ENCODE measurements at places on chromosomes 3 and 15.
A peak's percentile ranks its signal among the peaks of the same experiment; 100 is the strongest.

DNA sequence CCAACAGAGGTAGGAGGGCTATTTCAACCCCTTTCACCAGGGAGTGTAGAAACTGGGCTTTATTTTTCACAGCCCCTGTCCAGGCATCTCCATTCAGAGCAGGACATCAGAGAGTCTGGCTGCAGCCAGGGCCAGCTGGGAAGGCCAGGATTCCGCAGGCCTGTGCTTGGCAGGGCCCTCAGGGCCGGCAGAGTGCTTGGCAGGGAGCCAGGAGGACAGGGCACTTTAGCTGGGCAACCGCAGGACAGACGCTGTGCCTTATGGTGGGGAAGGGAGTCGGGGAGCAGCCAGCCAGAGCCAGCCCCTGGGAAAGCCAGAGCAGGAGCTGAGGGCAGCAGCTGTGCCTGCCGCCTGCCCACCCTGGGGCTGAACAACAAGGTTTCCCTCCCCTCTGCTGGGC is 34.5 kb upstream of the IQCF6 start:
- no peak for DNase-seq

- DNase-seq, result no peak
Observed at GRCh38 chr3:128338536-128339330, 128.0 kb downstream of the DNAJB8 start.

DNA sequence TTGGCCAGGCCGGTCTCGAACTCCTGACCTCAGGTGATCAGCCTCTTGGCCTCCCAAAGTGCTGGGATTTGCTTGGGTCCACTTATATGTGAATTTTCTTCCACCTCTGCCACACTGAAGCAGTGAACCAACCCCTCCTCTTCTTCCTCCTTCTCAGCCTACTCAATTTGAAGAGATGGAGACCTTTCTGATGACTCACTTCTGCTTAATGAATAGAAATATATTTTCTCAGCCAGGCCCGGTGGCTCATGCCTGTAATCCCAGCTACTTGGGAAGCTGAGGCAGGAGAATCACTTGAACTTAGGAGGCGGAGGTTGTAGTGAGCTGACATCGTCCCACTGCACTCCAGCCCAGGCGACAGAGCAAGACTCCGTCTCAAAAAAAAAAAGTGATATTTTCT is 46.8 kb upstream of the GATM start:
- peak; percentile 77 for DNase-seq

GRCh38 chr3:9879830-9880549 is at the start of gene CIDEC:
Gene CIDEC (minus strand): TSS chr3:9880253. CDS start chr3:9878486, 1,767 bp downstream.
- no peak for DNase-seq

GRCh38 chr3:174232658-174233429 is 626.3 kb upstream of the NAALADL2 start:
- no peak for DNase-seq

DNA sequence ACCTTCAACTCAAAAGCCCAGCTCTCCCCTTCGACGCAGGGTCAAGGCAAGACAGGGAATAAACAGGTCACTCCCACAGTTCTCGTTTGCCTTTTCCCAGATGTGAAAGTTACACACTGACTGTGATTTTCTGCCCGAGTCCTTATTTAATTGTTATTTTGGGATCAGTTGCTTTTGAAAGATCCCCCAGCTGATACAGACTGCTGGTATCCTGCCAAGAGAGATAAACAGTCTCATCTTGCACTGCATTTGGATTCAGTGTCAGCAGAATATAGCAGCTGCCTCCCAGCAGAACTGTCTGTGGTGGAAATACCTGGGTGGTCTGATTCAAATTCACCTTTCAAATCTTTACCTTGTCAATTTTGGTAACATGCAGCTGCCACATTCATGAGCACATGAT is 56.0 kb upstream of the FAM3D start:
- no peak for DNase-seq

GRCh38 chr15:76964157-76964556 is 30.8 kb upstream of the PSTPIP1 start:
- no peak for DNase-seq

DNA sequence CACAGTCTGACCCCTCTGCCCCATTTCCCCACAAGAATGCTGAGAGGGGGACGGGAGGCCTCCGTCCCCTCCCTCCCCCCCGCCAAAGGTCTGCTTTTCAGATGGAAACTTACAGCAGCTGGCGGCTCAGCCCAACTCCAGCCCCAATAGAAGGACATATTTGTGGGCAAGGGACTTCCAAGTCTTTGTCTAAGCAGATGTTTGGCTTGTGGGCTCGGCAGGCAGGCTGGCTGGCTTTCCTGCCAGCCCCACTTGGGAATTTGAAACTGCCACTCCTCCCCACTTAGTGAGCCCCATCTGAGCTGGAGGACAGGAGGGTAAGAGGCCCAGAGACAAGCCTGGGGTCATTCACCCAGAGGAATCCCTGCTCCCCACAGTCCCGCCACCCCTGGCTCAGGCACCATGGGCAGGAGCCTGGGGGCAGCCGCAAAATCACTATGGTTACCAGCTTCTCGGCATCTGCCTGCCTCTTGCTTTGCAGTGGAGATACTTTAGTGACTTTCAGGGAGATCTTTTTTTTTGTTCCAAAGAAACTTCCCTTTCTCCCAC is 53.6 kb downstream of the LMCD1 start:
- no peak for DNase-seq

DNA sequence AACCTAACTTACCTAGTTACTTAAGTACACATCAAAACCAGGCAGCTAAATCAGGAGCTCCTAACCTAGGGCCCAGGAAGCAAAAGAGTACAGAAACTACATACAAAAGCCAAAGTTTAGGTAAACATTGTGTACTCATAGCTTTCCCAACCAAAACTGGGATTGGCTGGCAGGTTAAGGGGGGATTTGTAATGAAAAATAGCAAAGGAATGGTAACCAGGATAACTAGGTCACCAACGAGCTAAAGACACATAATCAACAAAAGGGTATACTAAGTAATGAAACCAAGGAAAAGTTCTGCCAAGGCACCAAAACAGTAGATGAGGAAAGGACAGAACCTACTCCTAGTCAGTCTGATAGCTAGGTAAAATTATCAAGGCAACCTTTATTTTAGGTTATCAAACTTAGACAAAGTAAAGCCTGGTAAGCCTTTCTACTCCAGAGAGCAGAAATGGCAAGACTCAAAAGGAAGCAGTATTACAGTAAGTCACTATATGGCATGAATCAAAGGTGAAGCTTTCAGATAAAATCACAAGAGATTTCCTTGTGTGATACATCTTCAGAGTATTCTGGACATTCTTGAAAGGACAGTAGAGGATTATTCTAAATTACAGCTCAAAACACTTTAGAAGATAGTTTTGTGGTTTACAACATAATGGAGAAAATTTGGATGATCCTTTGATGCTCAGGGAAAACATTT is 10.2 kb downstream of the TRA2B start:
- no peak for DNase-seq

DNA sequence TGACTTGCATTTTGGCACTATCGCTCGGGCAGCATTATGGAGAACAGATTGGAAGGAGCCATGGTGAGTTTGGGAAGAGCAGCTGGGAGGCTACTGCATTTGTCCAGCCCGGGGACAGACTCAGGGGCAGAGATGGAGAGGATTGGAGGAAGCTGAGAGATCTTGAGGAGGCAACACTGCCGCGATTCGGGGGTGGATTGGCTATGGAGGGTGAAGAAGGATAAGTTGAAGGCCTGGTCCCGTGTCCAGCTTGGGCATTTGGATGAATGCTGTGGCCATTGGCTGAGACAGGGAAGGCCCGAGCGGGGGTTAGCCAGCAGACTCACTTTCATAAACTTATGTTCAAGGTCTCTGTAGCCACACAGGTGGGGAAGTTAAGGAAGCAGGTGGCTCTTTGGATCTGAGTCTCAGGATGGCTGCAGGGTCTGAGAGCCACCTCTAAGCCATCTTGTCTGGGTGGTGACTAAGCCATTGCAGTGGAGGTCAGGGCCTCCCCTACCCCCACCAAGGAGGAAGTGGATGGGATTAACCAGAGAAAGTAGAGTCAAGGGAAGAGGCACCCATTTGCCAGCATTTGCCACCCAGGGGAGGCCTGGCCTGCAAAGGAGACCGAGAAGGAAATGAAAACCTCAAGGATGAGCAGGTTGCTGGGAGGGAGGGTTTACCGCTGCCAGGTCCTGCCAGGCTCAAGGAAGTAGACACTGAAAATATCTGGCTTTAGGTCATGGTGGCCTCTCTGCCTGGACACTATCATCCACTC is 144.0 kb upstream of the TLE3 start:
- peak; percentile 45 for DNase-seq
